ENCODE measurements at places on chromosomes 3 and 15.

DNA sequence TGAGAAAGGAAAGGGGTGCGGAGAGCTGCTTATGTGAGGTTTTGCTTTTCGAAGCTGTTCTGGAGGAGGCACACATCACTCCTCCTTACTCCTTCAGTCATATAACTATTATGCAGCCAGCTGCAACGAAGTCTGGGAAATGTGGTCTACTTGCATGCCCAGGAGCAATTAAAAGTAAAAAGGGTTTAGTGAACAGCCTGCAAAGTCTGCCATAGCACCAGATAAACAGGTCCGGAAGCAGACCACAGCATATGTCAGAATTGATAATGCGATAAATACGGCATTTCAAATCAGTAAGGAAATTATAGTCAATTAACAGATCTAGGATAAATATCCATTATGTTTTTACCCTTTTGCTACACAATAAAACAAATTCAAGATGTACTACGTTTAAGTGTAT lies 99.5 kb downstream of the POLR2M start:
- DNase-seq: no peak

DNA sequence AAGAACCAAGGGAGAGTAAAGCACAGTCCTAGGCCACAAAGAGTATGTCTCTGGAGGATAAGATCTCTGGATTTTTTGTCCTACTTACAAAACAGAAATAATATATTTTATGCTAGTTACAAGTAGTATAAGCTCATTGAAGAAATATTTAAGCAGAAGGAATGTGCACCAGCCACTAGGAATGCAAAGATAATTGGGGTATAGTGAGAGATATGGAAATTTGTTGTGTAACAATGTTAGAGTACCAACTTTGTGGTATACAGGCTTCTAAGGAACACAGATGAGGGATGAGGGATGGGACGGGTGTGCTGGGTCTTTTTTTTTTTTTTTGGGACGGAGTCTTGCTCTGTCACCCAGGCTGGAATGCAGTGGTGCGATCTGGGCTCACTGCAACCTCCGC lies 26.5 kb downstream of the AKAP13 start:
- no peak for DNase-seq

DNA sequence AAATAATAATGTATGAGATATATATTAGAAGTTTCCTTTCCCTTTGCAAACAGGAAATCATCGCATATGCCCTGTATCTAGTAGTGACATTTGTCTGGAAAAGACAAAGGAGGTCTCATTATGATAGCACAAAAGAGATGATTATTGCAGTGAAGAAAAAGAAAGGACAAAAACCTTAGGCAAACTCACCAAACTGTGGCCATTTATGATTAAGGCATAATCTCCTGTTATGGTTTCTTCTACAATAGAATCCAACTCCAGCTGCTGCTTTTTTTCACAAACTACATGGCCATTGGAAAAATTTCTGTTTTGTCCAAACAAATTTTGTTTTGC lies 218.2 kb downstream of the ATP8B4 start:
- no peak for DNase-seq

GRCh38 chr15:39644136-39644535 lies 63.3 kb downstream of the THBS1 start:
- no peak for DNase-seq

DNA sequence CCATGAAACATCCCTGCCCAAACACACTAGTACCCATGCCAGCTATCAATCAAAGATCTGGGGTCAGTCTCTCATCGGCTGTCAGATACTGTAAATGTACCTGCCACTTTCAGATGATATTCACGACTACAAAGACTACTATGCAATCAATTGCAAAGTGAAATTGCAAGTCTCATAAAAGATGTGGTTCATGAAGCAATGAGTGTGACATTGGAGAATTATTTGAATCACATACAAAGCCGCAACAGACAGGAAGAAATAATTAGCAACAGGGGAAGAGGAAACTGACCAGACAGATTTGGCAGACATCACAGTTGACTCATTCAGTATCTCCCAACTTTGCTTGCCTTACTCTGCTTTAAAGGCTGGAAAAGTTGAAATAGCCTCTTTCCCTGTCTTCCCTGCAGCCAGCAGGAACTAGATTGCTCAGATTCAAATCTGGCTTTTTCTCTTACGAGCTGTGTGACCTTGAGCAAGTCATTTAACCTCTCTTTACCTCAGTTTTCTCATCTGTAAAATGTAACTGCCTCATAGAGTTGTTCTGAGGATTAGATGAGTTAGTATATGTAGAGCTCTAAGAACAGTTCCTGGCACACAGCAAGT lies 95.7 kb upstream of the C3orf80 start:
- no peak for DNase-seq

- no peak for DNase-seq
These were observed 1.8 kb downstream of the IFT122 start for GRCh38 chr3:129441782-129442181.

GRCh38 chr15:68528626-68529290 lies 50.0 kb upstream of the CORO2B start:
- DNase-seq: no peak

DNA sequence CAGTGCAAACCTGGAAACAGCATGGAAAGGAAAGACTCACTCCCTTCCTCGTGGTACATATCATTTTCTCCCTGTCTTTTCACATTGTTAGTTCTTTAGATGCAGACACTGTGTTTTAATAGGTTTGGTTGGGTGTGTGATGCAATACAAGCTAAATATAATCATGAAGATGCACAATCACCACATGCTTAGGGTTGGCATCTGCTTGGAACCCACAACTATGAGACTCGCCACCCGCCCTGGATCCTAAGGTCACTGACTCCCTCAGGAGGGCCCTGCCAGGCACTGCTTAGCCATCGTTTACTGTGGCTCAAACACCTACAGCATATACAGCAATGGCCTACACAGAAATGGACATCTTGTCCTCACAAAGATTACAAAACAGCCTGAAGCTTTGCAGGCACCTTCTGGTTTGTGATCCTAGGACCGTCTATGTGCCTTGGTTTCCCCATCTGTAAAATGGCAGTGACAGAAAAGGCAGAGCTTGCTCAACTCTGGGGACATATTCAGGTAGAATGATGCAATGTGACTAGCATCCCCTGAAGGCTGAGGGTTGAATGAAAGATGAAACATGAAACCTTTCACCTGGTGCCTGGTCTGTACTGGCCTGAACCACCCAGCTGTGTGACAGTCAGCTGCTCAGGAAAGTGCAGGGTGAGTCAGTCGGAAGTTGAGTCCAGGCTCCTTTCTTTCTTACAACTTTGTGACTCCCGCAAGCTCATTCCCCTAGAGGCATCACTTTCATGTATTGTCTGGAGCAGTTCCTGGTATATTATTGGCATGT lies 123.6 kb upstream of the PFN2 start:
- no peak for DNase-seq

DNA sequence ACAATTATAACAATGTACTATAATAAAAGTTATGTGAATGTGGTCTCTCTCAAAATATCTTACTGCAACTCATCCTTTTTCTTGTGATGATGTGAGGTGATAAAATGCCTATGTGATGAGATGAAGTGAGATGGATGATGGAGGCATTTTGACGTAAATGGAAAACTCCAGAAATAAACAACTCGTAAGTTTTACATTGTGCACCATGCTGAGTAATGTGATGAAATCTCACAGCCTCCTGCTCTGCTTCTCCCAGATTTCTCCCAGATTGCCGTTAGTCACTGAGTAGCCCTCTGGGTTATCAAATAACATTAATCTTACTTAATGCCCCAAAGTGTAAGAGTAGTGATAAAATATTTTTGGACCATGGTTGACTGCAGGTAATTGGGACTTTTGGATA lies 64.8 kb upstream of the SLCO2A1 start:
- no peak for DNase-seq

DNA sequence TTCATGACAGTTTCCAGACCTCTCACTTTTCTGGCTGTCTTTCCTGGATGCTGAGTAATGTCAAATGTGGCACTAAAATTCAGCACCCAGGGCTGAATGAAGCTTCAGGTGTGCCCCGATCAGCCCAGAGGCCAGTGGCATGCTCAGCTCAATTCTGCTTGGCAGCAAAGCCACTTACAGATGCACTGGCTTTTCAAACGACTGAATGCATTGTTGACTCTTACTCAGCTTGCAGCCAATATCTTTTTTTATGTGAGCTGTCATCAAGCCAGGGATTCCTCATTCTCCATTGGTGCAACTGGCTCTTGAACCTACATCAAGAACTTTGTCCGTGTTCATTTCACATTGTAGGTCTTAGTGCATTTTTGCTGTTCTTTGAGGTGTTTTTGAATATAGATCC lies 60.7 kb downstream of the ZDHHC19 start:
- DNase-seq: no peak

All from stimulated activated CD8-positive, alpha-beta memory T cell treated with anti-CD3 and anti-CD28 coated beads, Interleukin-2, amount 100 ng/mL, for 1 hour (primary cell).